ENCODE measurements at places on chromosomes 7 and 10. TPM values are rescaled to one million over a fixed set of nuclear protein-coding genes. Genes with fewer than 3 reads are reported as not detected.

- no peak overlapping the region for H3K4me3 ChIP-seq
- H3K36me3 ChIP-seq = peaks cover 86% of the 10 kb centered on the region
- H3K27ac ChIP-seq = no peak overlapping the region
- no peaks in the 10 kb centered on the region for H3K4me1 ChIP-seq
- no peaks in the 10 kb centered on the region for H3K27me3 ChIP-seq
Measured at GRCh38 chr7:102193806-102194205, 92.9 kb upstream of the SH2B2 start.

Gene C7orf25
- total RNA-seq = 7.0 TPM

Gene ARHGAP22
- 6.5 TPM for total RNA-seq

- DNase-seq = no peak
- no peaks in the 10 kb centered on the region for H3K36me3 ChIP-seq
- no peak overlapping the region for H3K27ac ChIP-seq
- no peaks in the 10 kb centered on the region for H3K4me1 ChIP-seq
Measured at GRCh38 chr10:10897400-10897799, 120.3 kb upstream of the CELF2 start.

DNA sequence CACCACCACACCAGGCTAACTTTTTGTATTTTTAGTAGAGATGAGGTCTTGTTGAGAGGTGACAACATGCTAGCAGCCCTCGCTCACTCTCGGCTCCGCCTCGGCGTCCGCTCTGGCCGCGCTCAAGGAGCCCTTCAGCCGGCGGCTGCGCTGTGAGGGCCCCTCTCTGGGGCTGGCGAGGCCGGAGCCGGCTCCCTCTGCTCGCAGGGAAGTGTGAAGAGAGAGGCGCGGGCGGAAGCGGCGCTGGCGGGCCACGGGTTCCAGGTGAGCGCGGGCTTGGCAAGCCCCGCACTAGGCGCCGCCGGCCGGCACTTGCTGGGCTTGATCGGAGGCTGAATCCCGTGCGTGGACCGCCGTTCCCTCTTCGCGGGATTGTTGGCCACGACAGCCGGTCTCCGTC lies 83.0 kb downstream of the EEPD1 start:
- peaks cover 9% of the 10 kb centered on the region for H3K4me1 ChIP-seq
- no peaks in the 10 kb centered on the region for H3K27me3 ChIP-seq
- no peak overlapping the region for H3K27ac ChIP-seq
- H3K36me3 ChIP-seq = peaks cover 9% of the 10 kb centered on the region
- no peak overlapping the region for H3K4me3 ChIP-seq

GRCh38 chr10:77441353-77442166 lies 196.0 kb downstream of the KCNMA1 start:
- H3K4me3 ChIP-seq = no peak overlapping the region
- H3K36me3 ChIP-seq = no peaks in the 10 kb centered on the region
- H3K27me3 ChIP-seq = no peaks in the 10 kb centered on the region
- DNase-seq = peak; percentile 56
- peak overlapping the region; percentile 12 for H3K27ac ChIP-seq

DNA sequence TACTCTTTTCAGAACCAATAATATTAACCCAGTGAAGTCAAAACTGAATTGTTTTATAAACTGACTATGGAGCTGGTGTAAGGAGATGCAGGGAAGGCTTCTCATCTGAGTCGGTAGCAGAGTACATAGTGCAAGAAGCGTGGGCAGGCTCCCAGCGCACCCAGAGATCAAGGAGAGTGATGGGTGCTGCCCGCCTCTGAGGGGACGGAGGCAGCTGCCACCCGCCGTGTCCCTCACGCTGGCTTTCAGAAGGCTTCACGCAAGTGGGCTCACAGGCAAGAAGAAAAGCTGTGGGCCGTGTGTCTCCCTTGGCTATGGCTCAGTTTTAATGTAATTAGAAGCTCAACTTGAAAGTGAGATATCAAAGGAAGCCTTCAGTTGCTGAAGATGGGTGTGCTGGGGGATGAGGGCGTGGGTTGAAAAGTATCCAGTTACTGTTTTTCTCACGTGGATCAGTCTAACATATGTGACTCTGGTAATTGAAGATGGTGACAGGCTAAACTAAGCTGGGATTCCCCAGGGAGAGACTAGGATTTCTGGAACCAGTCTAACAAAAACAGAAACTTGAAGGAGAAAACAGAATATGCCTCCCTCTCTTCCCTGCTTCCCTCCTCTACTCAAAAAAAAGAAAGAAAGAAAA lies 159.9 kb downstream of the MGMT start:
- H3K27ac ChIP-seq = no peak overlapping the region
- no peaks in the 10 kb centered on the region for H3K4me1 ChIP-seq
- no peaks in the 10 kb centered on the region for H3K36me3 ChIP-seq
- no peak for DNase-seq
- no peak overlapping the region for H3K4me3 ChIP-seq

All from endodermal cell (in vitro differentiated cells).